ENCODE measurements at places on chromosomes 7 and 10.
A peak's percentile ranks its signal among the peaks of the same experiment; 100 is the strongest.

GRCh38 chr10:129867631-129868179 is 96.4 kb downstream of the EBF3 start:
- peak; percentile 32 for DNase-seq

DNA sequence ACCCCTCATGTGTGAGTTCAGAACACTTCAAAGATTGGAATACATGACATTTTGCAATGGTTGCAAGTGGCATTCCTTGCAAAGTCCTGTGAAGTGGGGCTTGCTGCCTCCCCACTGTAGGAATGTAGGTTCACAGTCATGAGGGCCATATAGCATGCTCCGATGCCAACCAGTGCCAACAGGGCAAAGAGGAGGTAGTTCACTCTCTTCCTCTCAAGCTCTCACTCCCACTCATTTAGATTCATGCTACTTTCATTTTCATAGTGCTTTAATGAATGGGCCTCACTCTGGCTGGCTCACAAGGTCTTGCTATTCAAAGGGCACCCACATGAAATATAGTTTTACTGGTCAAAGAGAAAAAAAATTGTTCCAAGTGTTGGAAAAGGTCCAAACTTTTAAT is 169.9 kb upstream of the AOAH start:
- no peak for DNase-seq

DNA sequence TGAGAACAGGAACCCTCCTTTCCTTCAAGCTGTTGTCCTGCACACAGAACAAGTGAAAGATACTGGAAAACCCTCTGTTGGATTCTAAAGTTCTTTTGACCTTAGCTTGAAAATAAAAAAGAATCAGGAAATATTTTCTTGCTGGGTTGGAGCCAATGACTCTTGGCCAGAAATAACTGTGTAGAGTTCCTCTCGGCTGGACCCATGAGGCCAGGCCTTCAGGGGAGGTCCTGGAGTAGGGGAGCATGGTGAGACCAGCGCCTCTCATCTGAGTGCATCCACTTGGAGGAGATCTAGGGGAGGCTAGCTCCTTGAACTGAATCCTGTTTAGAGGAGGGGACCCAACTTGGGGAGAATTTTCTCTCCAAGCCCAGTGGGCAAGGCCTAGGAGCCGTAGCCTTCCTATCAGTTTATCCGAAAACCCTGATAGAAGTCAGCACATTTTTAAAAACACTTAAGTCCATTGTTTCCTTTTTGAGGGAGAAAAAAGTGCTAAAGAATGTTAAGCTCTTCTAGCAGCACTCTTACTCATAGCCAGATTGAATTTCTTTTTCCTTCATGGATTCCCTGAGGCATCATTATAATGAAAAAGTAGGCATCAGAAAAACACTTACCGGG is 635.7 kb upstream of the ANKRD30A start:
- no peak for DNase-seq

- DNase-seq = no peak
Measured at GRCh38 chr7:42338916-42339540, 102.0 kb upstream of the GLI3 start.

- DNase-seq = no peak
Measured at GRCh38 chr7:37510043-37510634, 61.5 kb upstream of the ELMO1 start.

DNA sequence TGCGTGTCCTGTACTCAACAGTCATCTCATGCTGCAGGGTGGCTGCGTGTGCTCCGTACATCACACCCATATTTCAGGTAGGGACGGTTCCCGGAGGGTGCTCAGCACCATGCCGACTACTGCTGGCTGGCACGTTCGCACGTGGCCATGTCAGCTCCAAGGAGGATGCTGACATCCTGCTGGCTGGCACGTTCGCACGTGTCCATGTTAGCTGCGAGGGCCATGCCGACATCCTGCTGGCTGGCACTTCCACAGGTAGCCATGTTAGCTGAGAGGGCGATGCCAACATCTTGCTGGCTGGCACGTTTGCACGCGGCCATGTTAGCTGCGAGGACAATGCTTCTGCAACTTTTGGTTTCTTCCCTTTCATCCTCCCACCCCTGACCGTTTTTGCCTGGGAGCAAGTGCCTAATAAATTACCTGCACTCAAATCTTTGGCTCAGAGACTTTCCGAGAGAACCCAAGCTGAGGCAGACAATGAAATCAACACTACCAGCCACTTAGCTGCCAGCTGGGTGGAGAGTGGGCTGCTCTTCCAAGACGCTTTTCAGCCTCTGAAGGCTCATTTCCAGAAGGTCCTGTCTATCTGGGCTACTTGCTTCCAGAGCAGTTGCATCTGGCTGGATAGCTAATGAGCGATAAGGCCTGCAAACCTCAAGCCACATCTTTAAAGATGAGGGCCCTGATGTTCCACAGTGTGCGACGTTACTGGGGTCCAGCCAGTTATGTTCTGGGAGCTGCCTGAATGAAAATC is 104.6 kb downstream of the WDR37 start:
- DNase-seq = no peak

- DNase-seq = no peak
Measured at GRCh38 chr7:81005254-81005653, 86.4 kb upstream of the SEMA3C start.

- no peak for DNase-seq
Measured at GRCh38 chr10:96656839-96657238, 63.5 kb downstream of the PIK3AP1 start.

DNA sequence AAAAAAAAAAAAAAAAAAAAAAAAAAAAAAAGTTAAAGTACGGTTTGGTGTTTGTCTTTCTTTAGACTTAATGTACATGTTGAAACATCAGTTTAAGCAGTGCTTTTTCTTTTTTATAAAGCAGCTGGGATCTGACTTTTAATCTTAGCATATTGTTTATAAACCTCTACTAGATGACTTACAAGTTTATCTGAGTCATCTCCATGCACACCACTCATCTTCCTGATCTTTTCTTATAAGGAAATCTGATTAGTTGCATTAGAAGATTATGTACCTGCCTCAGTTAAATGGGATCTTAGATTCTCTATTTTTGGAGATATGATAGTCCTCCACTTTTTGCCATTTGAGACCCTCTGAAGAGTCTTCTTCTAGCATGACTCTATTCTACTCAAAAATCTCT is 391.9 kb upstream of the LRGUK start:
- DNase-seq = no peak

DNA sequence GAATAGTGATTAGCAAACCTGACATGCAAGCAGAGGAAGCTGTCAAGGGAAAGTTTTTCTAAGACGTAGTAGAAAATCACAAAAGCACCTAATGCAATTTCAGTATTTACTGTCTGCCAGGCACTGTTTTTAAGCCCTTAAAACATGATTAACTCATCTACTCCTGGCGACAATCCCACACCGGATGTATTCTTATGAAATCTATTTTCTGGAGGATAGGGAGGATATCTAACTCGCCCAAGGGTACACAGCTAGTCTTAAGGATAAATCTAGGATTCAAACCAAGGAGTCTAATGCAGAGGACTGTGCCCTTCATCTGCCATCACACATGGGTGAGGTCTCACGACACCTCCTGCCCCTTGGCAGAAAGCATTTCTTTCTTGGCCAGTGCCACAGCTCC is 47.8 kb upstream of the FIGNL1 start:
- DNase-seq = no peak

DNA sequence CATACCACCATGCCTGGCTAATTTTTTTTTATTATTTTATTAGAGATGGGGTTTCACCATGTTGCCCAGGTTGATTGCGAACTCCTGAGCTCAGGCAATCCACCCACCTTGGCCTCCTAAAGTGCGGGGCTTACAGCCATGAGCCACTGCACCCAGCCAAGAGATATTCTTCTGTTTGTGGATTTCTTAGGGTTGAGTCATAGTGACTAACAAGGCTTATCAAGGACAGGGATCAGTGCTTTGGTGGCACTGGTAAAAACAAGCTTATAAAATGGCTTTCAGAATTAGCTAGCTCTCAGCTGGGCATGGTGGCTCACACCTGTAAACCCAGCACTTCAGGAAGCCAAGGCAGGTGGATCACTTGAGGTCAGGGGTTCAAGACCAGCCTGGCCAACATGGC is 122.4 kb downstream of the ZNF248 start:
- no peak for DNase-seq

GRCh38 chr7:80008039-80008438 is 126.6 kb upstream of the GNAI1 start:
- no peak for DNase-seq

DNA sequence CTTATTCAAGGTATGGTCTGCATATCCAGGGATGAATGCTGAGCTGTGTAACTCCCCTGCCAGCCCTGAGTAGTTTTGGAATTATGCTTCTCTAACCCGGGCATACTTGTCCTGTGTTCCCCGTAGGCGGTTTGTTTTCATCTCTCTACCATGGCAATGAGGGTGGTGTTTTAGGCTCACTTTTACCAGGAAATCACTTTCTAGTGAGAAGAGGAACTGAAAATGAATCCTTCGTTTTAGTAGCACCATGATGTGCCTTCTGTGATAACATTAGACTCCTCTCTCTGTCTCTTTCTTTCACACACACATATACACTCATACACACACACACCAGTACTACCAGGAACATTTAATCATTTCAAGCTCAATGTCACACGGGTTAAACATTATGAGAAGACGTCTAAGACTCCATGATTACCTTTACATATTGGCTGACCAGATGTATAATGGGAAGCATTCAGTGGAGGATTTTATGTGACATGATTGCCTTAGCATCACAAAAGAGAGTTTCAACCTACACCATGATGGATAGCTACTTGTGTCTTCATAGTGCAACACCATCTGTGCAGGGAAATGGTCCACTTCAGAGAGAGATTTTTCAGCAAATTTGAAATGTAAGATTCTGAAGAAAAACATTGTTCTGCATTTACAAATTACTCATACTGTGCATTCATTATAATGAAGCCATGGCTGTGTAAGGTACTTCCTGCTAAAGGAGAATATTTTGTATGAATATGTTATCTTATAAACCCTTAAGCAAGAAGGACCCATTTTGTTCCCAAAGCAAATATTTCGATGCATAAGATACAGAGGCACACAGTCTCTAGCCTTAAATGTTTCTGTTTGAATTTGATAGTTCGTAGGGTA is 31.0 kb upstream of the PFKP start:
- no peak for DNase-seq

GRCh38 chr10:22475651-22476600 is 130.6 kb downstream of the SPAG6 start:
- DNase-seq = no peak

GRCh38 chr10:5685764-5686240 is 1.2 kb downstream of the TASOR2 start:
- no peak for DNase-seq

GRCh38 chr7:81349044-81349443 is 420.8 kb downstream of the HGF start:
- DNase-seq = no peak

GRCh38 chr7:151793531-151793951 is 83.4 kb downstream of the PRKAG2 start:
- peak; percentile 87 for DNase-seq

- no peak for DNase-seq
Measured at GRCh38 chr10:96153070-96153469, 23.0 kb downstream of the ZNF518A start.

DNA sequence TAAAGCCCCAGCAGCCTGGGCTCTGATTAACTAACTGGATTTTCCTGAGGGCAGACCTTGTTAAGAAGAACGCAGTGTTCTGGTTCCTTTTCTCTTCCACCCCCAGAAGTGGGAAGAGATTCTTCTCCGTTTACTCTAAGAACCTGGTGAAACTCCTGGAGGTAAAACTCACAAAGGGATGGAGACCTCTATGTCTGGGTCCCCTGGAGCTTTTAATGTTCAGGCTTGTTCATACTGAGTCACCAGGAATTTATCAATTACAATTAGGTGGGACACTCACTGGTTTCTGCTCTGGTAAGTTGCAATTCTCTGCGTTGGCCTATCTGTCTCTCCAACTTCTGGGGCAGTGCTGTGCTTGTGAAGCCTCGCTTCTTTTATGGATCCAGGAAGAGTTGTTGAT is 73.3 kb upstream of the CACNB2 start:
- DNase-seq = no peak

DNA sequence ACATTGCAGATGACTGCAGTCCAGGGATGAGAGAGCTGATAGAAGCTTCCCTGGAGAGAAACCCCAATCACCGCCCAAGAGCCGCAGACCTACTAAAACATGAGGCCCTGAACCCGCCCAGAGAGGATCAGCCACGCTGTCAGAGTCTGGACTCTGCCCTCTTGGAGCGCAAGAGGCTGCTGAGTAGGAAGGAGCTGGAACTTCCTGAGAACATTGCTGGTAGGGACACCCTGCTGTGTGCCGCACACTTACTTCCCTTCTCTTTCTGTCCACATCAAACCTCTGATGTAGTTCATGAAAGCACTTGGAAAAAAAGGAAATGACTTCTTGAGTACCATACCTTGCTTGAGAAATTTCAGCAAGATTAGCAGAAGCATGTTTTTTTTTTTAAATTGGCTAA is 25.3 kb downstream of the MAP3K8 start:
- peak; percentile 59 for DNase-seq

DNA sequence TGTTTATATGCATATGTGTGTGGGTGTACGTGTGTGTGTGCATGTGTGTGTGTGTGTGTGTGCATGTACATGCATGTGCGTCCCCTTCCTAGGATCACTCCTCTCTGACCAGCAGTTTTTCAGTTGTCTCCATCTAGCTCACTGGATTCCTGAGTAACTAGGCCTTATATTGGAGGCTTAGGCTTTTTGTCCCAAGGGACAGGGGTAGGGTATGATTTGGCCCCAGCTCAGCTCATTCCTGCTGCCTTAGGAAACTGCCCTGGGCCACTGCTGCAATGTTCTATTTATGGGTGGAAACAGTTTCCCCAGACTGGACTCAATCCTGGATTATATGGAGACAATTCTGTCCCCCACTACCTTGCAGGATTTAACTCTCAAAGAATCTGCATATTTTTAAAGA is 68.8 kb upstream of the SDK1 start:
- DNase-seq = no peak

DNA sequence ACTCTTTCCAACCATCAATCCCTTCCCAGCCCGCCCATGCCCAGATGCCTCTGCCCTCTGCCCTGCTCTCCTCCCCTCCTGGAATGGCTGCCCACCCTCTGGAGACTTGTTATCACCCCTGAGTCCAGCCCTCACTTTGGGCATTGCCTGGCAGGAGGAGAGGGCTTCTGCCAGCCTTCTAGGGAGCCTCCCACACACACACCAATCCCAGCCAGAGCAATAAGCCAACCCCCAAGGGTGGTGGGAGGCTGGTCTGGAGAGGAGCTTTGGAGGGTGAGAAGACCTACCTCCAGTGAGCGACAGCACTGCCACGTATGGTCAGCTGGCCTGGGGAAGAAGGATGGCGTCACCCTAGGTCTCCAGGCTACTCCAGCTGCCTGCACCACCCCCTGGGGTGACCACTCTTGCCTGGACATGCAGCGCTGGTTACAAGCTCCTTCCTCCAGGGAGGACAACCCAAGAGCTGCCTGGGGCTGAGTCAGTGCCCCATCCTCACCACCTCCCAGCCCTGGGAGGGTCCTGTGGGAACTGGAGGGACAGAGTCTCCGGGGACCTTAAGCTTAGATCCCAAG is 8.4 kb downstream of the C10orf105 start:
- no peak for DNase-seq

- DNase-seq = no peak
Measured at GRCh38 chr10:80518807-80519360, 18.8 kb upstream of the SH2D4B start.

DNA sequence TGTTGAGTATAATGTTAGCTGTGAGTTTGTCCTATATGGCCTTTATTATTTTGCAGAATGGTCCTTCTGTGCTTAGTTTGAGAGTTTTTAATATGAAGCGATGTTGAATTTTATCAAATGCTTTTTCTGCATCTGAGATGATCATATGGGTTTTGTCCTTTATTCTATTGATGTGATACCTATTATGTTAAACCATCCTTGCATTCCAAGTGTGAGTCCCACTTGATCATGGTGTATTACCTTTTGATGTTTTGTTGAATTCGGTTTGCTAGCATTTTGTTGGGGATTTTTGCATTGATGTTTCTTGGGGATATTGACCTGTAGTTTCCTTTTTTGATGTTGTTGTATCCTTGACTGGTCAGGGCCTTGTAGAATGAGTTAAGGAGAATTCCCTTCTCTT is 166.4 kb downstream of the MLLT10 start:
- DNase-seq = no peak
